Upper lobe of left lung (tissue), 6 donors: ENCODE measurements at places on chromosomes 12 and 14. TPM values are rescaled to one million over a fixed set of nuclear protein-coding genes. Genes with fewer than 3 reads are reported as not detected.
A peak's percentile ranks its signal among the peaks of the same experiment; 100 is the strongest.

B4GALNT3 gene
- 36.0 TPM for total RNA-seq

- DNase-seq = no peak
Observed at GRCh38 chr12:93856611-93857010, 179.4 kb downstream of the CRADD start.

GRCh38 chr12:27276275-27276674 lies 32.2 kb downstream of the STK38L start:
- DNase-seq = no peak

GRCh38 chr12:52988898-52989297 lies 17.4 kb upstream of the EIF4B start:
- no peak for DNase-seq

DNA sequence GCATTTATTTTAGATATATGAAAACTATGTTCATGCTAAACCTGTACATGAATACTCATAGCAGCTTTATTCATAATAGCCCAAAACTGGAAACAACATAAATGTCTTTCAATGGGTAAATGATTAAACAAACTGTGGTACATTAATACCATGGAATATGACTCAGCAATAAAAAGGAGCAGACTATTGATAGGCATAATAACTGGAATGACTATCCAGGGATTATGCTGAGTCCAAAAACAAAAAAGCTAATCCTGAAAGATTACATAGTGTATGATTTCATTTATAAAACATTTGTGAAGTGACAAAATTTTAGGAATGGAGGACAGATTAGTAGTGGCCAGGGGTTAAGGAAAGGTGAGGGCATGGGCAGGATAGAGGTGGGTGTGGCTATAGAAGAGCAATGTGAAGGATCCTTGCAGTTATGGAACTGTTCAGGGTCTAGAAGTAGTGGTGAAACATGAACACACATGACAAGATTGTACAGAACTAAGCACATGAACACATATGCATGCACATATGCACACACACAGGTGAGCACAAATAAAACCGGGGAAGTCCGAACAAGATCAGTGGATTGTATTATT lies 61.1 kb upstream of the CDKN3 start:
- no peak for DNase-seq

DNA sequence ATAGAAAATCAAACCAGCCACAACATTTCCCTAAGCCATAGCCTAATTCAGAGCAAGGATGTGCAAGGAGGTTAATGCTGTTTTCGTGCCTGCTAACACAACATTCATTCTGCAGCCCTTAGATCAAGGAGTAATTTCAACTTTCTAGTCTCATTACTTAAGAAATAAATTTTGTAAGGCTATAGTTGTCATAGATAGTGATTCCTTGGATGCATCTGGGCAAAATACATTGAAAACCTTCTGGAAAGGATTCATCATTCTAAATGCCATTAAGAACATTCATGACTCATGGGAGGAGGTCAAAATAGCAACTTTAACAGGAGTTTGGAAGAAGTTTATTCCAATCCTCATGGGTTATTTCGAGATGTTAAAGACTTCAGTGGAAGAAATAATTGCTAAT lies 283.2 kb downstream of the RPAP3 start:
- DNase-seq = no peak

- peak; percentile 50 for DNase-seq
Observed at GRCh38 chr12:96434107-96434506, 33.9 kb upstream of the CDK17 start.

DNA sequence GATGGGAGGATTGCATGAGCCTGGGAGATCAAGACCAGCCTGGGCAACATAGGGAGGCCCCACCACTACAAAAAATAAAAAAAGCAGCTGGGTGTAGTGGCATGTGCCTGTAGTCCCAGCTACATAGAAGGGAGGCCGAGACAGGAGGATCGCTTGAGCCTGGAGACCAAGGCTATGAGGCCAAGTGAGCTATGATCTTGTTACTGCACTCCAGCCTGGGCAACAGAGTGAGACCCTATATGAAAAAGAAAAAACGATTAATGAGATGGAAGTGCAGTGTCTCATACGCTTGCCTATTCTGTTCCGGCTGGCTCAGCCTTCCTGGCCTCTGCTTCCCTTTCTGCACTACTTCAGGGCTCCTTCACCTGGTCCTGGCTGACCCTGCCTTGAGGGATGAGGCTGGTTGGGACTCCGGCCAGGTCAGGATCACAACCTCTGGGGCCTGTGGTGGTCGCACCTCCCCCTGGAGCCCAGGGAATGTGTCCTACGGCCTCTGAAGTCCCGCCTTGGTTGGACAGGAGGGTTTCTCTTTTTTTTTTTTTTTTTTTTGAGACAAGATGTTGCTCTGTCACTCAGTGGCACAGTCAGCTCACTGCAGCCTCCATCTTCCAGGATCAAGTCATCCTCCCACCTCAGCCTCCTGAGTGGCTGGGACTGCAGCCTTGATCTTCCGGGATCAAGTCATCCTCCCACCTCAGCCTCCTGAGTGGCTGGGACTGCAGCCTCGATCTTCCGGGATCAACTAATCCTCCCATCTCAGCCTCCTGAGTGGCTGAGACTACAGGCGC lies 10.7 kb downstream of the TEDC1 start:
- peak; percentile 19 for DNase-seq

GRCh38 chr12:55720894-55721444 lies 776 bp downstream of the RDH5 start:
- DNase-seq = peak; percentile 86

DNA sequence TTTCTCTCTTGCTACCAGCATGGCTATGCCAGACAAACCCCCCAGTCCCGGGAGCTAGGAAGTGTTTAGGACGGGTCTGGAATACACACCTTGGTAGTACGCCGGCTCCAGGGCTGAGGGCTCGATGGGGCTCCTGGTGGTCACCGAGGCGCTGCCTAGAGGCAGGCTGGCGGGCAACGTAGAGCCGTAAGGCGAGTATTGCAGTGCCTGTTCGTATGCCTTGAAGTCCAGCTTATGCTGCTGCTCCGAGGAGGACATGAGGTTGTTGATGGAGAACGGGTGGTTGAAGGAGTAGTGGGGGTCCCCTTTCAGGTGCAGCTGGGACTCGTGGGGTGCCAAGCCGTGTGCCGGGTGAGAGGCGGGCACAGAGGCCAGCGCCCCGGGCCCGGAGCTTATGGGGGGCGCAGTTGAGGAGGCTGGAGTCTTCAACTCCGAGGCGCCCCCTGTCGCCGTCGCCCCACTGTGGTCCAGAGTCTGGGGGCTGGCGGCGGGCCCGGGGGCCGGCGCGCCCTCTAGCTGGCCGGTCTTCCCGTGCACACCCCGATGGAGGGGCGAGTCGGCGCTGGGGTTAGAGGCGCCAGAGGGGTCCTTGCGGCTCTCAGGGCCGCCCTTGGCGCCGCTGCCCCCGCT lies 3.6 kb downstream of the FOXA1 start:
- DNase-seq = peak; percentile 89
